ENCODE measurements at places on chromosomes 6 and 20.

GRCh38 chr20:24636626-24637025, 167.2 kb downstream of the SYNDIG1 start:
- no peak for DNase-seq

- no peak for DNase-seq
Observed at GRCh38 chr6:116424001-116424400, 37.2 kb upstream of the CALHM6 start.

GRCh38 chr6:68144667-68145066, 490.4 kb upstream of the ADGRB3 start:
- DNase-seq, result no peak

GRCh38 chr20:38970302-38970701, 8.2 kb downstream of the DHX35 start:
- DNase-seq, result no peak

GRCh38 chr20:49172413-49172812, 15.7 kb downstream of the STAU1 start:
- no peak for DNase-seq

- no peak for DNase-seq
Observed at GRCh38 chr6:56889492-56889891, 65.4 kb upstream of the BEND6 start.

All from cortex of kidney (tissue), 1 donor.